ENCODE measurements at places on chromosomes 7 and 10.

GRCh38 chr10:23063973-23064812 is 31.2 kb upstream of the MSRB2 start:
- DNase-seq: no peak

DNA sequence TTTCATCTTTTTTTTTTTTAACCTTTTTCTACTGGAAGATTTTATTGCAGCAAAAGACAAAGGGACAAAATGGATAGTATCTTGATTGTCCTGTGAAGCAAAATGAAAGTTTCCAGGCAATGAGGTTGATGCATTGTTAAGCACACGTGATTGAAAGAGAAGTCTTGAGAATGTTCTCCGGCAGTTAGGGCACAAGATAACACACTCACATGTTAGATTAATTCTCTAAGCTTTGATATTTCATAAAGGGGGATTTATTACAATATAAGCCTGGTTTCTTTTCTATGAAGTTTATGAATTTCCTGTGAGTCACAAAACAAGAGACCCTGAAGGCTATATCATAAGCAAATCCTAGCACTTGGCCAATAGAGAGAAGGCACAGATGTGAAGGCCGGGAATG is 93.4 kb upstream of the ARMC3 start:
- no peak for DNase-seq

GRCh38 chr7:112065758-112066157 is 140.4 kb downstream of the DOCK4 start:
- no peak for DNase-seq

GRCh38 chr7:123242467-123243092 is 42.8 kb upstream of the SLC13A1 start:
- no peak for DNase-seq

DNA sequence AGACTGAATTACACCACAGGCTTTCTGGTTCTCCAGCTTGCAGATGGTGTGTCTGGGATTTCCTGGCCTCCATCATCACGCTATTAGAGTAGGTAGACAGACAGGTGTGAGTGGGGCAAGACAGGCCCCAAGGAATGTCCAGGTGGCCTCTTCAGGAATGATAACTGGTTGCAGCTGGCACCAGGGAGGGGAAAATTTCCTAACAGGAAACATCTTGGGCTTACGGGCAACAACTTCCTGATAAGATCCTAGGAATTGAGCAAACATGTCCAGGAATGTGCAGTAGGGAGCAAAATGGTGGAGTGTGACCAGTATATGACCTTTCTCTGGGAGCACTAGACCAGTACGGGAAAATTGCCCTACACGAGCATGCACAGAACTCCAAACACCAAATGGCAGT is 11.3 kb downstream of the XRCC2 start:
- DNase-seq: no peak

DNA sequence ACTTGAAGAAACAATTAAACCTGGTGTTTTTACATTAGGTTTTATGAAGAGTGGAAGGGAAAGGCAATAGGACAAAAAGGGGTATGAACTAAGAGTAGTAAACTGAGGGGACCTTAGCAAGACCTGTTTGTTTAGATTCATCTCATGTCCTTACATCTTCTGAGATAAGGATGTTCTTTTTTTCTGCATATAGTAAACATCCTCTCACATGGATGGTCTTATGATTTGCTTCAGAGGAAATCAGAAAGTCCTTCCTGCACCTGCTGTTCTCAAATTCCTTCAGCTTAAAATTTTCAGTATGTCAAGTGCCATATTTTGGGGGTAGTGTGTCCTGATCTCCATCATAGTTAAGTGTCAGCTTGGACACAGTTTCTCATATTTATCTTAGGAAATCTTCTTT is 232.6 kb downstream of the ADK start:
- no peak for DNase-seq

GRCh38 chr10:34121781-34122622 is 693.1 kb downstream of the PARD3 start:
- no peak for DNase-seq

- no peak for DNase-seq
Observed at GRCh38 chr7:107933386-107934013, 42.5 kb downstream of the DLD start.

DNA sequence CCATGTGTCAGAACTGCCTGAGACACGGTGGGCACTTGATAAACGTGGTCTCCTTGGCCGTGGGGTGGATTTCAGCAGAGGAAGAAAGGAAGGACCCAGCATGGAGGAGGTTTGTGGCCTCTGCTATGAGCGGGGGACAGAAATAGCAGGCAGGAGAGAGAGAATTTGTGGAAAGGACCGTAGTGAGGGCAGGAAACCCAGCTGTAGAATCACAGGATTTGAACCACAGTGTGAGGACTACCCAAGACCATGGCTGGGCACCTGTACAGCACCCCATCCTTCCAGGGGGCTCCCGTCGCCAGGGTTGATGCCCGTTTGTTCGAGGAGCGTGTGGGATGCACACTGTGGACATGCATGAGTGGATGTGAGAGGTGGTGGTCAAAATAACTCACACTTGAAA is 183.4 kb downstream of the PTPN20 start:
- DNase-seq: no peak

DNA sequence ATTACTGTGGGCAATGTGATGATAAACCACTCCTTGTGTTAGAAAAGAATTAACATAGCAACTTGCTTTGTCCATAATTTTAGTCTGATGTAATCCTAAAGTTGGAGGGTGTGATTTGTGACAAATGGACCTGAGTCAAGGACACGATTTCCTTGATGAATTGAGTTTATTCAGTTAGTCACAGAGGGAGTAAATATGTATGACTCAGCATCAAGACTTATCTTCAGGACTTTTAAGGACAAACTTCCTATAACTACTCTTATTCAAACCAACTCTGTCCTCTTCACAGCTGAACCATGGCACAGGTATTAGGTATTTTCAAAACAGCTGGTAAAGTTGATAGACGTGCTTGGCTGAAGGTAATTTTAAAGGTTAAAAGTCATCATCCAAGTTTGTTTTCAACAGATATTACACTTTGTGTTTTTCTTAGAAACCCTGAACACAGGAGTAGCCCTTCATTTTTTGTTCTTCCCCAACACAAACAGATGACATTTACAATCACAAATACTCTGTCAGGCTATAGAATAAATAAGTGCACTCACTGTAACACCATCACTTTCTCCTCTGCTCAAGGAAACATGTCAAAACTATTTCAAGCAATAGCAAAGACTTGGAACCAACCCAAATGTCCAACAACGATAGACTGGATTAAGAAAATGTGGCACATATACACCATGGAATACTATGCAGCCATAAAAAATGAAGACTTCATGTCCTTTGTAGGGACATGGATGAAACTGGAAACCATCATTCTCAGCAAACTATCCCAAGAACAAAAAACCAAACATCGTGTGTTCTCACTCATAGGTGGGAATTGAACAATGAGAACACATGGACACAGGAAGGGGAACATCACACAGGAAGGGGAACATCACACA is 54.5 kb downstream of the COA1 start:
- DNase-seq: no peak

GRCh38 chr10:12214763-12215218 is 18.8 kb downstream of the CDC123 start:
- no peak for DNase-seq

GRCh38 chr7:68573271-68574005 is 1024.8 kb upstream of the AUTS2 start:
- no peak for DNase-seq

- no peak for DNase-seq
Observed at GRCh38 chr7:117230276-117231046, 92.4 kb downstream of the WNT2 start.

DNA sequence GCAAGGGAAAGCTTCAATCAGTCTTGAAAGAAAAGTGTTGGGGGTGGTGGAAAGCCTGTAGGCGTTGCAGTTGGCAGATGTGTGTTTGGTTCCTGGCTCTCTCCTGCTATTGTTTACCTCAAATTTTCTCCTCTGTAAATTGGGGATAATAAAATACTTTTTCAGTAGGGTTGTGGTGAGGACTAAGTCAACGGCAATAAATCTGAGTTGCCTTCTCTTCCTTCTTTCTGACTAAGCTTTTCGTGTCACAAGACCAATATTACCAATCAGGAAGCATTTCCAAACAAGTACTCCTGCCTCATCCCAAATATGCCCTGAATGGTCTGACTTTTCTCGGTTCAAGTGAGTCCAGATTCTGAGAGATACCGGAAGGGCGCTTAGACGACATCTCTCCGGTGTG is 54.0 kb downstream of the CREB5 start:
- no peak for DNase-seq

DNA sequence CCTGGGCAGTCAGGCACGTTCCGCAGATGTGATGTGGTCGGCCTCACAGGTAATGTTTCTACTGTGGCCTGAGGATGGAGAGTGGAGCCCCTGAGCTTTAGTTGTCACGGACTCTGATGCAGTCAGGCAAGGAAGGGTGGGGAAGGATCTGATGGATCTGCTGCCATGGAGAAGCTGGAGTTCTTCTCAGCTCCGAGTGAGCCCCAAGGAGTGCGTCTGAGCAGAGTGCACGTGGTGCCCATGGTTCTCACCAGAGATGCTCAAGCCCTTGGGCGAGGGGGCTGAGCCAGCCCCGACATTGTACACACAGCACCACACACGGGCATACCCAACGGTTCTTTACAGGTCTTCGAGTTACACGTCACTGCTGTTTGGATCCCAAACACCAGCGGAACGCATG is 192.5 kb downstream of the EBF3 start:
- no peak for DNase-seq

DNA sequence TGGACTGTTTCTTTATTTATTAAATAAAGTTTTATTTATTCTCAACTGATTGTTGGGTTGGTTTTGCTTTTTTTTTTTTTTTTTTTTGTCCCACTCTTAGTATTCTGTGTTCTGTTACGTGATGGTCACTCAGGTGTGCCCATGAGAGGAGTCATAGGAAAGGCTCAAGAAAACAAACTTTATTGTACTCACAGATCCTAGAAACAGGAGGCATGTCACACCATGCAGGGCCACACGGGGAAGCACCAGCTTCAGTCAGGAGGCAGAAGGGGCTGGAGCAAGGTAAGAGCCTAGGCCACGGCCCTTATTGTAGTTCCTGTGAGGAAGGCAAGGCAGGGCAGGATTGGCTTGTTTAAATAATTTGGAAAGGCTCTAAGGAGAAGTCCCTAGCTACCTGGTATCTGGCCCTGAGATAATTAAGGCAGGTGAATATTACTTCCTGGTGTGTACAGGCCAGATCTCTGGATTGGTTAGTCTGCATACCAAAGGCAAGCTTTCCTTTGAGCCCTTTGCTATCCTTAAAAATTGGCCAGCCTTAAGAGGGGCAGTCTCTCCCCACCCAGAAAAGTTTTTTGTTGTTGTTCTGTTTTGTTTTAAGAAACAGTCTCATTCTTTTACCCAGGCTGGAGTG is 8.3 kb downstream of the ATOH7 start:
- DNase-seq: no peak

GRCh38 chr7:130814778-130815335 is 80.8 kb upstream of the KLF14 start:
- no peak for DNase-seq

DNA sequence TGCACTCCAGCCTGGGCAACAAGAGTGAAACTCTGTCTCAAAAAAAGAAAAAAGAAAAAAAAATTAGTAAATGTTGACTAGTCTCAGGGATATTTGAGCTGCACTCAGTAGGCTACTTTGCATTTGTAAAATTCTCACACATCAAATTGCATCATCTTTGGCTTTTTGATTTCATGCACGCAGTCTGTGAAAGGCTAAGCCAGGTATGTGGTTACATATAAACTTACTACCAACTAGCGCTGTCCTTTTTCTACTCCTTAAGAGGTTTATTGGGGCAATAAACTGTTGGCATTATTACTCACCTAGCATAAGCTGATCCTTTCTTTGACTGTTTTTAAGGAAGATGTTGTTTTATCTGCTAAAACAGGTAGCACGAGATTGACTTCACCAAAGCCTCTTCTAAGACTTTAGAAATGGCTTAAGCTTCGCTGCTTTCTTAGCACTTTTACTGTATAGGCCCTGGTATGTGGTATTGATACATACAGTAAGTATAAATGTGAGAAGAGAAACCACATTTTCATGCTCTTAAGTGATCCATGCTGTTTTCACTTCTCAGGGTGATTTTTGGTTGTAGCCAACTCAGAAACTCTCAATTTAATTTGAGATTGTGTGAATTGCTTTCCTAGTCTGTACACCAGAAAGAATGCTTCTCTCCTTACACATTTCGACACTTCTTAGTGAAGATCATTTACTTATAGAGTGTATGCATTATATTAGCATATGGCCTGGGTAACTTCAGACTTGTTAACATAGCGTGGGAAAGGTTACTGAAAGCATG is 323.9 kb downstream of the AUTS2 start:
- no peak for DNase-seq

DNA sequence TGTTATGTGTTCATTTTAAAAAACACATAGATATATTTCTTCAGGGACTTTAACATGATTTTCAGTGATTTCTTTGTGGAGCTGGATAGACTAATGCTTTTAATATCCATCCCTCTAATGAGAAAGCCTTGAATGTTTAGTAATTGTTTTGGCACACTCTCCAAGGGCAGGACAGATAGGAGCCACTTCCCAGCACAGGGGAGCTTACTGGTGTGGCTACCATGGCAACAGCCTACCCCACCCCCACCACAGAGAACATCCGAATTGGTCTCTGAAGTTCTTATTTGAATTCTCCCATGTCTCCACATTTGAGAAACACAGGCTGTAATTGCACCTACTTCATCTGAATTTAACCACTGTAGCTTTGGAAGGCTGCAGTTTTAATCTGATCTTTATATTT is 87.7 kb downstream of the PRKG1 start:
- no peak for DNase-seq

DNA sequence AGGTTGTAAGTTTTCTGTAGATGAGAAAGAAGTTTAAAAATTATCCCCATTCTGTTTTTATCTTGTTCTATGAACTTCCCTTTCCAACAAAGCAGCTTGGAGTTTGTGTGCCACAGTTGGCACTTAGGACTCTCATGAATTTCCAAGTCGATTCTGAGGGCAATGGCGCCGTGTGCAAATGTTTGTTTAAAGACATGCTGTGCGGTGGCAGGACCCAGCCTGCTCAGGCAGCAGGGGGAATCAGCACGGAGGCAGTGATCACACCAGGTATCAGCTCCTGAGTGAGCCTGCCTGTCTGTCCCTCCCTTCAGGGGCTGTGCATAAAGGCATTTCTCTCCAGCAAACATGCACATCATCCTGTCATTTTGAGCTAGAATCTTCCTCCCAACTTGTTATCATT is 109.8 kb upstream of the WDR11 start:
- DNase-seq: no peak

GRCh38 chr7:70415179-70415972 is 716.6 kb upstream of the GALNT17 start:
- DNase-seq: no peak

DNA sequence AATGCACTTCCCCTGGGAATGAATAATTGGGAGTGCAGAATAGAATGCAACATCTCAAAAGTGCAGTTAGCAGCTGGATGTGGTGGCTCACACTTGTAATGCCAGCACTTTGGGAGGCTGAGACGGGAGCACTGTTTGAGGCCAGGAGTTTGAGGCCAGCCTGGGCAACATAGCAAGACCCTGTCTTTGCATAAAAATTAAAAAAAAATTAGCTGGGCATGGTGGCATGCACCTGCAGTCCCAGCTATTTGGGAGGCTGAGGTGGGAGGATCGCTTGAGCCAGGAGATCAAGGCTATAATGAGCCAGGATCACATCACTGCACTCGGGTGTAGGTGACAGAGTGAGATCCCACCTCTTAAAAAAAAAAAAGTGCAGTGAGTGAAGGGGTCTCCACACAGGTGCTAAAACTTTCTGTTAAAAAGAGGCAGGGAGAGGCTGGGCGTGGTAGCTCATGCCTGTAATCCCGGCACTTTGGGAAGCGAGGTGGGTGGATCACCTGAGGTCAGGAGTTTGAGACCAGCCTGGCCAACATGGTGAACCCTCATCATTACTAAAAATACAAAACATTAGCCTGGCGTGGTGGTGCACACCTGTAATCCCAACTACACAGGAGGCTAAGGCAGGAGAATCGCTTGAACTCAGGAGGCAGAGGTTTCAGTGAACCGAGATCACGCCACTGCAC is 13.5 kb upstream of the ZMIZ1 start:
- DNase-seq: no peak
